ENCODE measurements at places on chromosomes 3 and 15.

- DNase-seq: no peak
Observed at GRCh38 chr3:20905210-20905805, 719.3 kb upstream of the SGO1 start.

- peak; percentile 56 for DNase-seq
Observed at GRCh38 chr3:188760408-188760807, 411.4 kb upstream of the TPRG1 start.

DNA sequence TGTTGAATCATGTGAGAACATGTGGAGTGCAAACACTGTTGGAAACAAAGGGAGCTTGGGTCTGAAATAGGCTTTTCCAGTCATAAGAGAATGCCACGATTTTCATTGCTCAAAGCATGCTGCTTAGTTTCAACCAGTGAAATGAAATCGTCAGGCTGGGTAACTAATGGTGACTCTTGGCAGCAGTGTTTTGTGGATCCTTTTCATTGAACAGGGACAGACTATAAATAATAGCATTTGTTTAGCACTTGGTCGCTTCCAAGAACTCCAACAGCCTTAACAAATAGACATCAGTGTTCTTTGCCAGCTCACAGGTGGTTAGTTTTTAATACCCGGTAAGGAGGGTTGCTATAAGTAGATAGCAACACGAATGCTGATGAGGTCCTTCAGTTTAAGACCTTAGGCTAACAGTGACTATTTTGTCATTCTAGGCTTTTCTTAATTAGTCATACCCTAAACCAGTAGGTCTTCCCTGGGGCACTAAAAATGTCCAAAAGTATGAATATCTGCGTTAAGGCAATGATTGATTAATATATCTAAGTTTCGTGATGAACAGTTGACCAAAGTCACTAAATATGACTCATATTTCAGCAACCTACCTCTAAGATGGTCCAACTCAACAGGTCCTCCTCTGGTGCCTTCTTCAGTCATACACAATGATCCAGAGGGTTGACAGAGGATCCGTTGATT lies 15.8 kb downstream of the TP63 start:
- no peak for DNase-seq

- DNase-seq: no peak
Observed at GRCh38 chr3:58192069-58192468, 18.7 kb downstream of the DNASE1L3 start.

DNA sequence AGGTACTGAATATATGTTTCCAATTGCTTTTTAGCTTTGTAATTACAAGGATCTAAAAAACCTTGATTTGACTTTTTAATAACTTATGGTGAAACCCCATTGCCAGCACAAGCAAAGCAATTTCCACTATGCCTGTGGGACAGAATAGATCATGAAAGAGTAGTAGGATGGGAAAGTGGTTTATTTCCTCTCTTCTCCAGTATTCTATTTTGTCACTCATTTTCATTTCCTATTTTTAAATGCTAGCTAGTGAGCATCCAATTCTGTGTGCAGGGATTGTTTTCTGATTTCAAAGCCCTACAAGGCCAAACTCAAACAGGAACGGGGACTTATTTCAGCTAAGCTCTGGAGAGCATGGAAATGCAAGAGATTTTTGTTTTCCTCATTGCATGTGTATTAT lies 132.0 kb upstream of the TGFBR2 start:
- no peak for DNase-seq

DNA sequence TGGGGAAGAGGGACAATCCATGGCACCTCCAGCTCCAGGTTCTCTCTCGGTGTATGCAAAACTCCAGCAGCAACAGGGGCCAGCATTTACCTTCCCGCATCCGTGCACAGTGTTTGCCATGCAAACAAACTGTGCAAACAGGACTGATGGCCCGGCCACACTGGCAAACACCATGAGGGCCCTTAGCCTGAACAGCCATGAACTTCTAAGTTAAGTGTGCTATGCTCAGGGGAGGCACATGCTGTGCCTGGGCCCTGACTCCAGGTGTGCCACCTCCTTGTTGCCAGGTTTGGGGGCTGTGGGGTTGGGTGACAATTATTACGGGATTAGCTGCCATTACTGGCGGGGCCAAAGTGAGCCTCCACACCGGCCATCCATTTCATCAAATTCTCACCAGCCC lies 57.5 kb downstream of the CACNA2D2 start:
- DNase-seq: no peak

GRCh38 chr3:152076148-152076547 lies 192.6 kb upstream of the MBNL1 start:
- DNase-seq: peak; percentile 53

DNA sequence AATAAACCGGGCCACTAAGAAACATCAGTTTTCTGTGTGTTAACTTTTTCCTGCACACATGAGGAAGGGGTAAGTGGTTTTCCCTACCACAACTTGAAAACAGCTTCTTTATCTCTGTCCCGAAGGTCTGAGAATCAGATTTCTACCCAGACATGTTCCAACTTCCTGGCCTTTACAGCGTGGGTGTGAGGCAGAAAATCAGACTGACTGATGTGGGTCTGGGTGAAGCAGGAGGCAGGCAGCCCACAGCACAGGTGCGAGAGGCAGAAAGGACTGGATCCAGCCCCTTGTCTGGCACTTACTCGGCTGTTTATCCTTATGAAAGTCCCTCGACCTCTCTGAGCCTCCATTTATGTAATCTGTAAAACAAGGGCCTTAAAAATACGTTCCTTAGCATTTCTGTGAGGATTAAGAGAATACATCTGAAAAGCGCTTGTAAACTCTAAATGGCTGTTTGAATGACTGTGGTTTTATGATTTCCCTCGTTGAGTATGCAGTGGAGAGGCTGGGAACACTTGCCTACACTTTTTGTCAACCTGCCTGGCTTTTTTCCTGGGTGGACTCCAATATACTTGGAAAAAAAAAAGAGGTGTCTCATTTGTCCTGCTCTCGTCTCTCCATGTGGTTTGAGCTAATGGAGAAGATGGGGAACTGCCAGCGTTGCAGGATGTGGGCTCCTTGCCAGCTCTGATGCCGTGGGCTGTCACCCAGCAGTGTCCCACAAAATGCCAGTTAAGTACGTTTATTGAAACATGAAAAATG lies 3.1 kb downstream of the AGBL1 start:
- no peak for DNase-seq

Measured in fibroblast of lung (primary cell).